ENCODE measurements at places on chromosomes 6 and 20.

DNA sequence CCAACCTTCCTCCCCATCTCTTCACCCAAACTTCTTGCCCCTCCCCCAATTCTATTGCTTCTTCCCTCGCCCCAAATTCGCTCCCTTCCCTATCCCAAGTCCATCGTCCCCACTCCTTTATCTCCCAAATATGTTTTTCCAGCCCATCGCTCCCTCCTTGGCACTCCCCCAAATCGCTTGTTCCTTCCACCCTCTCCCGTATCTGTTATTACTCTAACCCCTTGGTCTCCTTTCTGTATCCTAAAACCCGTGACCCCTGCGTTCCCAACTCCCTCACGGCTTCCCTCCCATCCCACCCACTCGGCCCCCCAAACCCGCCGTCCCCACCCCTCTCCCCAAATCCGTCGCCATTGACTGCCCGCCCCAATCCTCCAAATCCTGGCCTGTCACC is 584 bp downstream of the MTCH1 start:
- no peak for DNase-seq

GRCh38 chr6:34131326-34132290 is 14.3 kb downstream of the GRM4 start:
- no peak for DNase-seq

- DNase-seq, result no peak
Observed at GRCh38 chr6:82525775-82526495, 162.3 kb downstream of the TPBG start.

DNA sequence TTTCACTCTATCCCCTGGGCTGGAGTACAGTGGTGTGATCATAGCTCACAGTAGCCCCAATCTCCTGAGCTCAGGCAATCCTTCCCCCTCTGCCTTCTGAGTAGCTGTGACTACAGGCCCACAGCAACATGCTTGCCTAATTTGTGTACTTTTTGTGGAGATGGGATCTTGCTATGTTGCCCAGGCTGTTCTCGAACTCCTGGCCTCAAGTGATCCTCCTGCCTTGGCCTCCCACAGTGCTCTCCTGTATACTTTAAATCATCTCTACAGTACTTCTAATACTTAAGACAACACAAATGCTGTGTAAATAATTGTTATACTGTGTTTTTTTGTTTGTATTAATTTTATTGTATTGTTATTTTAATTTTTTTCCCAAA is 39.7 kb upstream of the FAM50B start:
- no peak for DNase-seq

DNA sequence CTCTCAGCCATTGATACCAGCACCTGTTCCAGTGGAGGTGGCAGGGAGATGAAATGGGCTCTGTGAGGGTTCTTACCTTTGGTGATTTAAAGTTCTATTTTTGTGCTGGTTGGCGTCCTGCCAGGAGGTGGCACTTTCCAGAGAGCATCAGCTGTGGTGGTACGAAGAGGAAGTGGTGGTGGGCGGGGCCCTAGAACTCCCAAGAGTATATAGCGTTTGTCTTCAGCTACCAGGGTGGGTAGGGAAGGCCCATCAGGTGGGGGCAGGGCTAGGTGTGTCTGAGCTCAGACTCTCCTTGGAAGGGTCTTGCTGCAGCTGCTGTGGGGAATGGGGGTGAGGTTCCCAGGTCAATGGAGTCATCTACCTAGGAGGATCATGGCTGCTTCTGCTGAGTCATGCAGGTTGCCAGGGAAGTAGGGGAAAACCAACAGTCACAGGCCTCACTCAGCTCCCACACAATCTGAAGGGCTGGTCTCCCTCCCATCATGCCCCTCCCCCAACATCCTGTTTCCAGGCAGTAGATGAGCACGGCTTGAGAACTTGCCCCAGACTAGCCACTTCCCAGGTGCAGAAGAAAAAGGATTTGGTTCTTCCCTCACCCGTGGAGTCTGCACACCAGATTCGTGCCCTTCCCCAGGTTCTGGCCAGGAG is 46.6 kb downstream of the MOXD1 start:
- DNase-seq, result no peak

- DNase-seq, result no peak
Observed at GRCh38 chr20:34426026-34426425, 63.0 kb downstream of the ITCH start.

GRCh38 chr20:24574797-24575196 is 105.4 kb downstream of the SYNDIG1 start:
- no peak for DNase-seq

- DNase-seq, result no peak
Observed at GRCh38 chr6:138601128-138601527, 101.8 kb upstream of the NHSL1 start.

- no peak for DNase-seq
Observed at GRCh38 chr20:39568109-39568508, 606.0 kb downstream of the DHX35 start.

DNA sequence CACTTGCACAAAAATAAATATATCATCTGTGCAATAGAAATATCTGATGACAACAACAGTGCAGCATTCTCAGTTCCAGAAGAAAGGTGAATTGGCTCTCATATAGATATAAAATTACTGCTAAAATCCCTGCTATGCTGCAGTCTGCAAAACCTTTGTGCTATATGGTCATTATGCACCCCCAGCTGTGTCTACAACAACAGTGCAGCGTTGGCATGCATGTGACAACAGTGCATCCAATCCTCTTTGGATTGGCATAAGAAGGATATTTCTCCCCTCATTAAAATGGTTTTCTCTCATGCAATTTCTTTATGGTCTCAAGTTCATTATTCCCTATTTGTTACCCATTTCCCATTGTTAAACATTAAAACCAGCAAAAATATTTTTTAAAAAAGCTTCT is 23.1 kb downstream of the OR2B6 start:
- DNase-seq, result no peak

DNA sequence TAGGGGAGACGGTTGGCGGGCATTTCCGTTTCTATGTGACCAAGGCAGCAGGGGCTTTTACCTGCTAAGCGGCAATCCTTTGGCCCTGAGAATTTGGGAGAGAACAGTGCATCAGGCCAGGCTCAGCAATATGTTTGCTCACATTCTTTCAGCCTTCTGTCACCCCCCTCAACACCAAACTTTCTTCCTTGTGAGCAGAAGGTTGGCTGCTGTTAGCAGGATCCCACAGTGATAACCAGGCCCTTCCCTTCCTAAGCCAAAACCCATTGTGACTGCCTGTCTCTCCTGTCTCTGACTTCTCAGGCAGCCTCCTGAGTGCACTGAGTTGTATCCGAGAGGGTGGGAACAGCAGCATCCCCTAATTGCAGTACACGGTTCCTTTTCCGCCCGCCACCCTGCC is 43.7 kb downstream of the STK35 start:
- no peak for DNase-seq

GRCh38 chr20:40631119-40631631 is 57.9 kb downstream of the MAFB start:
- DNase-seq, result no peak

GRCh38 chr6:81575442-81575841 is 177.0 kb downstream of the TENT5A start:
- DNase-seq, result no peak

- no peak for DNase-seq
Observed at GRCh38 chr6:20058121-20058905, 154.0 kb downstream of the MBOAT1 start.

DNA sequence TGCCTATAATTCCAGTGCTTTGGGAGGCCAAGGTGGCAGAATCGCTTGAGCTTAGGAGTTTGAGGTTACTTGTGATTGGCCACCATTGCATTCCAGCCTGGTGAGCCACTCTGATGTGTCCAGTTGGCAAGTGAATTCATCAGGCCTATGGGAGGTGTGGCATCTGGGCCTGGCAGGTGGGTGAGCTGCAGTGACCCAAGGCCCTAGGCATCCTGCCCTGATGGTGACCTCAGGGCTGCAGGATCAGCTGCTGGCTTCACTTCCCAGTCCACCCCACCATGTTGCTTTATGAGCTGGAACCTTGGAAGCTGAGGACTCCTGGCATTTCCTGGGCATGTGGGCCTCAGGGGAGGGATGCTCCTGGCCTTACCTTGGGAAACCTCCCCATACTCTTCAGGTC is 20.5 kb downstream of the RSPH9 start:
- DNase-seq, result no peak

DNA sequence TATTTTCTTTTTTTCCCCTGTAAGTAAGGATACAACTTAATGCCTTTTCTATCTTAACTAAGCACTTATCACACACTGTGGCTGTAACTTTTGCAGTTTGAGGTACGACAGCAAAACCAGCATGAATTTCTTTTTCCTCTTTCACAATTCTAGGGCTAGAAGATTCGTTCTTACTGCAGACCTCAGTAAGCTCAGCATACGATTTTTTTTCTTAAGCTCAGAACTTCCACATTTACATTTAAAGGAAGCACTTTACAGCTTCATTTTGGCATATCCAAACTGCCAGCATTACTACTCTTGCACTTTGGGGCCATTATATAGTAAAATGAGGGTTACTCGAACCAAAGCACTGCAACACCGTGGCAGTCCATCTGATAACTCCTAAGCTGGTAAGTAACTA is 889 bp upstream of the CHMP4B start:
- no peak for DNase-seq

DNA sequence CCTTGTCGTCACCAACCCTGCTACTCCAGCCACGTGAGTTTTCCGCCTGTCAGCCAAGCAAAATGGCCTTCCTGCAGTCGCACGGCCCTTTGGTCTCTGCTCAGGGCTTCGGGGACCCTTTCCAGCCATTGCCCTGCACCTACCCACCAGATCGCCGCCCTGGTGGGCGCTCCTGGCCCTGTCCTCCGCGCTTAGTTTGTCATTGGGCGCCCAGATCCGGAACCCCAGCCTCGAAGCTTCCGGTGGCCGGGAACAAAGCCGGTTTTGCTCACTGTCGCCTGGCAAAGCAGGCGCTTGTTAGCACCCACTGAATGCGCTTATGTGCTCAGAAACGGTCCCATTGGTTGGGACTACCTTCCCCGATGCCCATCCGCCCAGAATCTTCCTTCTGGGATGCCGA is 536 bp downstream of the ZFP57 start:
- no peak for DNase-seq
